ENCODE measurements at places on chromosomes 1 and 21.

DNA sequence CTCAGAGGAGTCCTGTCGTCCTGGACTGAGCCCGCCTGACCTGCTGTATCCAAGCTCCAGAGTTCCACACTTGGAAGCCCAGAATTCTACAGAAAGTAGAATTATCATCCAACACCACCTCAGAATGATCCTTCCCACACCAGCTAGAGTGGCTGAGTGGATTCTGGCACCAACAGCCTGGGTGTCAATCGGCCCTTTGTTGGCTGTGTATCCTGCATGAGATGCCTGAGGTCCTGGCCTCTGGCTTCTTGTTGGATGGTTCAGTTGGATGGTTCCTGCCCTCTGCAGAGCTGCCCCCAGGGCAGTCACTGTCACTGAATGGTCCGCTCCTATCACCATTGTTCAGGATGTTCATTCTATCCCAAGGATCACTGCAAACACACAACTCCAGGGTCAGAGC is 49.8 kb downstream of the PGBD5 start:
- no peak for DNase-seq

GRCh38 chr21:26388731-26389231 is 184.3 kb downstream of the CYYR1 start:
- no peak for DNase-seq

DNA sequence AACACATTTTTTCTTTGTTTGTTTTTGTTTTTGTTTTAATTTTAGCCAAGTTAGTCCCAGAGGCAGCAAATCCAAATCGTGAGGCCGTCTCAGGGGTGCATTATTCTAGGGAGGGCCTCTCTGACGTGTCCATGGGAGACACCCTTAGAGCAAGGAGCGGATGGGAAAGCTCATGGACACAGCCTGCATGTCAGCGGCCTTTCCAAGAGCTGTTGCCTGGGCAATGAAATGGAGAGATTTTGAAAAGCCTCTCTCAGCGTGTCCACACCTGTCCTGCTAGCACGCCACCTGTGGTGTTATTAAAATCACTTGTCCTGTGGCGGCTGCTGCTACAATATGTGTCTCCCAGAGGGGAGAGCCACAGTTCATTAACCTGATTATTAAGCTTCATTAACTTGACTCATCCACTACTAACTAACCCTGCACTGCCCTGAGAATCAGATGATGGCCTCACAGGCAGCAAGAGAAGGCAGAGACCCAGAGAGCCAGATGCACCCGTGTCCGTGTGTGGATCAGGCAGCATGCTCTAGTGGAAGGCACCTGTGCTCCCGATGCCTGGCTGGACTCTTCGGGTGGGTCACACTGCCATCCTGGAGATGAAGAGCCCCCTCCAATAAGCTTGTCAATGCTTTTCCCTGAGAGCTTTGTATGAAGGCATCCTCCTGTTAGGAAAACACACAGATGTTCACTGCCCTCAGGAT is 133.3 kb downstream of the PGBD5 start:
- DNase-seq: no peak

DNA sequence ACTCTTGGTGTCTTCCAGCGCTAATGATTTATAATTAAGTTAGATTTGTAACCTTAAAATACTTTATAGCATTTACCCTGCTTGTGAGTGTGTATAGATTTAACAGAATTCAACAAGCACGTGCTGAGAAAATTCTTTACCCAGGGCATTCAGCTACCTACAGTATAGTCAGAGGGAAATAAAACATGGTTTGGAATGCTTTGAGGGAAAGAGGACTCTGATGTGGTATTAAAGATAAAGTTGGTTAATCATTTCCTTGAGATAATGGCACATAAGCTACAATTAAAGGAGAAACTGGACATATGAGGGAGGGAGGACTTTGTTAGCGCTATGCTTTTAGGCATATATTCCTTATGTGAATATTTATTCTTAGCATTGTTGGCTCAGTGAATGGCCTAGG is 26.4 kb upstream of the IL12RB2 start:
- DNase-seq: no peak

GRCh38 chr1:182485861-182486260 is 35.9 kb downstream of the RGSL1 start:
- no peak for DNase-seq

GRCh38 chr1:177600936-177601335 is 368.9 kb downstream of the SEC16B start:
- DNase-seq: no peak

DNA sequence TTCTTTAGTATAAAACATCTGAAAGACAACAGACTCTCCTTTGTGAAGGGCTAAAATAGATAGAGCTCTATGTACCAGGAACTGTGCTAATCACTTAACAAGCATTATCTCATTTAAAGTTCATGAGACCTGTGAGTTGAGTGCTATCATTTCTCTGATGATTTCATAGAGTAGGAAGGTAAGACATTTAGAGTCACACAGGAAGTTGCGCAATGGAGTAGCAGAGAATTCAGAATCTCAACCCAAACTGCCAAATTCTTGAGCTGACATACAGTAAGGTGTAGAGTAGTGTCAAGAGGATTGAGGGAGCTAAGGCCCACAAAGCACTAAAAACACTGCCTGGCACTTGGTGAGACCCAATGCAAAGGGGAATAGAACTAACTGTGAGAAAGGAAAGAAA is 384.3 kb downstream of the NTNG1 start:
- DNase-seq: no peak

GRCh38 chr1:186923486-186923885 is 94.7 kb downstream of the PLA2G4A start:
- no peak for DNase-seq

- DNase-seq: peak; percentile 41
Observed at GRCh38 chr1:54229281-54229891, 29.4 kb downstream of the MRPL37 start.

DNA sequence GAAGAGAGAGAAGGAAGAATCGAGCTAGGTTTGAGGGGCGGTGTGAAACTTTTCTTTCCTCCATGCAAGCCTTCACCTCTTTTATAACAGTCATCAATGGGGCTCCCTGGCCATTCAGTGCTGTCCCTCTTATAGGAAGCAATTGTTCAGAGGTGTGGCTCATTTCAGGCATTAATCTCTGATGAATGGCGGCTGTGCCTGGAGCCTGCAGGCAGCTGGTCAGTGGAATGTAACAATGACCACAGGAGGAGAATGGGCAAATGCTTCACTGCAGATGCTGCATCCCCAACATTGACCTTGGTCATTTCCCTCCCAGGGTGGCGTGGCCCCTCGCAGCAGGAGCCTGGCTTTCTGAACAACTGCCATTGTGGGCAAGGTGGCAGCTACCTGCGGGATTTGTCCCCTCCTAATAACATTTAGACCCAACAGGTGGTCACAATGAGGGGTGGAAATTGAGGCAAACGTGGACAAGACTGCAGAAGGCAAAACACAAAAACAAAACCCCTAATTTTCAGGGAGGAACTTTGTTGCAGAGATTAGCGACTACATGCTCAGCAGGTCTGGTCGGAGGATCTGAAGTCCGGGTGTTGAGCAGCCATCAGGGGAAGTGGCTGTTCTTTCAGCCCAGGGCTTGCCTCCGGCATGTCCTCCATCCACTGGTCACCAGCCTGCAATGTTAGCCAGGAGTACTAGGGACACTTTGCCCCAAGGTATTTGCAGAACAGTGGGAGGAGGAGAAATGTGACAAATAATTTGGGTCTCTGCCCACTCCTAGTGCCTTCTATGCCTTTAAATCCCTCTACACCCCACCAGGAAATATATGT is 97.3 kb upstream of the PAXBP1 start:
- DNase-seq: no peak

DNA sequence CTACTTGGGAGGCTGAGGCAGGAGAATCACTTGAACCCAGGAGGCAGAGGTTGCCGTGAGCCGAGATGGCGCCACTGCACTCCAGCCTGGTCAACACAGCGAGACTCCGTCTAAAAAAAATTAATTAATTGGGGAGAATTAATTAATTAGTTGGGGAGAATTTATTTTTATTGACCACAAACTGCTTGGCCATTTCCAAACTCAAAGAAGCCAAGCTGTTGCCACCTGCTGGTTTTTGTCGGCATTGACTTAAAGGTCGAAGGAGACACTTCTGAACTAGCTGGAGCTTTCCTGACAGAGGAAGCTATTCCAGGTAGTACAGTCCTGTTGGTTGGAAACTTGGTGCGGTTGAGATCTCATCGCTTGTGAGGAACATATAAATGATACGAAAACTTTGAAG is 13.1 kb downstream of the MAP1LC3C start:
- DNase-seq: no peak

- no peak for DNase-seq
Observed at GRCh38 chr1:216824511-216824910, 101.3 kb upstream of the ESRRG start.

GRCh38 chr21:24617819-24618218 is 989.5 kb downstream of the MRPL39 start:
- DNase-seq: no peak

- no peak for DNase-seq
Observed at GRCh38 chr1:78511334-78511733, 20.6 kb downstream of the PTGFR start.

- DNase-seq: no peak
Observed at GRCh38 chr1:2443277-2444137, 31.1 kb upstream of the PEX10 start.

- no peak for DNase-seq
Observed at GRCh38 chr1:165497069-165498013, 46.5 kb upstream of the LRRC52 start.

GRCh38 chr1:36421649-36422048 is 23.9 kb upstream of the LSM10 start:
- DNase-seq: no peak

DNA sequence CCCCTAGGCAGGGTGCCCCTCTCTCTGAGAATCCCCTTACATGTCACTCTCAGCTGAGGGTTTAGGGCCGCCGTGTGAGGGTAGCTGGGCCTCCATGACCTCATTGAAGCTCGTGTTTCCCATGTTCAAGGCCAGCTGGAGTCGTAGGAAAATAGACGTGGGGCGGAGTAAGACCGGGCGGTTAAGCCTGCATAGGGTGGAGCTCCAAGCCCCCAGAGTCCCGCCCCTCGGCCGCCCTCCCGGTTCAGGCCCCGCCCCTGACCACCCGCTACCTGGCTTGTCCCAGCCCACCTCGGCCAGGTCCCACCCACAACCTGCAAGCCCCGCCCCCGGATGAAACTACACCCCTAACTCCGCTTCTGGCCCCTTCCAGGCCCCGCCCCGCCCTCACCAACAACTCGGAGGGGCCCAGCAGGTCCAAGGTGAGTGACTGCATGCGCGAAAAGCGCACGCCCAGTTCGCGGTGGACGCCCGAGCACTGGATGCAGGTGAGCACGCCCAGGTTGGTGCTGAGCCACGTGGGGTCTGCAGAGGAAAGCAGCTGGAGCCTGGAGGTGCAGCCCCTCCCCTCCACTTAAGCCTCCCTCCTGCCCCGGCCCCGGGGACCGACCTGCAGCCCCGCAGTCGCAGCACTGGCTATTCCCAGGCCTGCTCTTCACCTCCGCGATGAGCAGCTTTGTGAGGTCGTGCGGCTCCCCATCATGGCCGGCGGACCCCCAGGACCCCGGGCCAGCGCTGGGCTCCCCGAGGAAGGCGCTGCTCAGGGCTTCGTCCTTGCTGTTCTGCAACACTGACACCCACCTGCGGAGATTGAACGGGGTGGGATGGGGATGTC is 12.2 kb upstream of the TCEA3 start:
- DNase-seq: peak; percentile 12

- no peak for DNase-seq
Observed at GRCh38 chr1:183209533-183210158, 23.6 kb downstream of the LAMC2 start.

DNA sequence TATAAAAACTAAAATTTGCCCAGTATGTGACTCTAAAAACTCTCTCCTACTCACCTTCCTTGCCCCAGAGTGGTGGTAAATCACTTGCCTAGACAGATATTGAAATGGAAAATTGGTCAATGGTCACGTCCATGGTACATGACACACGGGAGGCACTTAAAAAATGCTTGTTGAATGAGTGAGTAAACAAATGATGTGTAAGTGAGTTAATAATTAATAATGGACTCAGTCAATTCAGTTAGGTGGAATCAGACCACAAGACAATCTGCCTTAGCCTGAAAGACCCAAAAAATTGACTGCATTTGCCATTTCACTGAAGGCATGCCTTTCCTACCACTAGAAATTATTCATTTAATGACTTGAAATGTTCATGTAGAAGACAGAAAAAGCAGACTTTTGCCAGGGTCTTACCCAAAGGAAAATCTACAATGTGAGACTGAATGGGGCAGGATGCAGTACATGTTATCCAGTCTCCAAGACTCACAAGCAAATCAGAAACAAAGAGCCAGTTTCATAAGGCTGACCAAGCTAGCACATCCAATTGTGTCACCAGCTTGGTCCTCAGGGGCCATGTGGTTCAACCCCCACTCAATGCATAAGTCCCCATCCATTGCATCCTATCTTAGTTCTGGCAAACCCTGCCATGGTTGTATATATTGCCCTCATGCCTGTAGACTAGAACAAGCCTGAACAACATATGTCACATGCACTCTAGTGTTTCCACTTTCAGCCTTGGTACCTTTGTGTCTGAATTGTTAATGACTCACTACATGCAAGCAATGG is 73.6 kb downstream of the TBX15 start:
- no peak for DNase-seq

DNA sequence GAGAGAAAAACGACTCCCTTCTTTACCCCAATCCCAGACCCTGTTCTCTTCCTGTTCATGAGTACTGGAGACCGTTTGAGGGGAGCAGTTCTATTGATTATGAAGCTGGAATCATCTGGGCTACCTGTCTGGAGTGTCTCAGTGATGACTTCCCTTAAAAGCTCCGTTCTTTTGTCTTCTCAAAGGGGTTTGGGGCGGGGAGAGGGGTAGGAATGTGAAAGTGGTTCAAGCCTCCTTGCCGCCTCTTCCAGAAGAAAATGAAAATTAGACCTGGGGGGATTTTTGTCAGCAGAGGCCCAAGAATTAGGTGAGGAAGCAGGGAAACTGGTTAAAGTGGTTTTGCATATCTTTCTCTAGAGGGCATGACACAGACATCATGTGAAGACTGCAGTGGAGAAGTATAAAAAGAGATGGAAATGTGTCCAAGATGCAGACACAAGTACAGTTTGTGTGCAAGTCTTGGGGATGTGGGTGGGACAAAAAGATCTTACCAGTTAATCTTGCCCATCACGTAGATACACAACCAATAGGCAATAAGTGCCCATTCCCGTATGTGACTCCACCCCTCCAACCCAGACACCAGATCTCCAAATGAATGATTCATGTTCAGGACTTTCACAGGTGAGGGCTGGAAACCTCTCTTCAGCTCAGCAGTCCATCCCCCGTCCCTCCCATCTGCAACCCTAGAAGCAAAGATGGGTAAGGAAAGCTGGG is 470 bp upstream of the MTMR11 start:
- DNase-seq: no peak

DNA sequence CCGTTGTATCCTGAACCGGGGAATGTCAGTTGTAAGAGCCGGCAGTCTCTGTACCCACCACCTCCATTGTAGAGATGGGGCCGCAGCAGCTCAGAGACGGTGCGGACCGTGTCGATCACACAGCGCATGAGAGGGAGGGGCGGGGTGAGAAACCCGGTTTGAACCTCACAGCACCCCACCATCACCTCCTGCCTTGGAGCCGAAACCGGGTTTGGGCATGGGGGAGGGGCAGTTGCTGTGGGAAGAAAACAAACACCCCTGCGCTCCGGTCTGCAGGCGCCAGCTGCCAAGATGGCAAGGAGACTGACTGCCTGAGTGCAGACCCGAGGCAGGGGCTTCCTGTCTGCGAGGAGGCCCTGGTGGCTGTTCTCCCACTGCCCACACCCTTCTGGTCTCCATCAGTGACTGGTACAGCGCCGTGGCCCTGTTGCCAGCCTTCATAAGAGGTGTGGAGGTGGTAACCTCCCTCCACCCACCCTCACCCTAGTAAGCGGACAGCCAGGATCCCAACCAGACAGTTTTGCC is 69.2 kb upstream of the SSBP3 start:
- DNase-seq: no peak
